SJSA1 (cell line): ENCODE measurements at places on chromosomes 1 and 21.

DNA sequence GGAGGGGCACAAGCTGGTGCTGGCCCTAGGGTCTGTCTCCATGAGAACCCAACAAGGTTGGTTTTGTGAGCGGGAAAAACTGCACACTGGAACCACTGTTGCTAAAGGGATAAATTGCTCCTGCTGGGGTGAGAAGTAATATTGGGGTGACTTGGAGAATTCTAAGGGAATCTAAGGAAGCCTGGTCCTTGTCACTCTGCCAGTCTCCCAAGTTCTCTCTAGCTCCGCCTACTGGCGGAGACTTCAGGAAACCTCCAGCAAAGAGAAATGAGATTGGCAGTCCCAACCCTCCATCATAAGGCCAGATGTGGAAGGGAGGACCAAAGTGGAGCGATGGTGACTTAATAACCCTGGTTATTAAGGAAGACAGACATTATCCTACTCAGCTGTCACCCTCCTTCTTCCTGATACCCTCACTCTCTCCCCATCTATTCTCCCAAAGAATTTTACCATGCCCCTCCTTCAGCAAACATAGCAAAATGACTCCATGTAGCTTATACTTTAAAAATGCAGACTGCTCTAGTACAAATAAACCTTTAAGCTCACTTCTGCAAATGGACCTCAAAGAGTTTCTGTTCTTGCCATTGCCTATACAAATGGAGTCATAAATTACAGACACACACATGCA is 2.7 kb downstream of the LCE1F start:
- DNase-seq: peak; percentile 30

GRCh38 chr1:173436841-173437428 is 40.2 kb upstream of the PRDX6 start:
- no peak for DNase-seq

GRCh38 chr1:117561551-117561950 is 44.3 kb upstream of the TENT5C start:
- no peak for DNase-seq

DNA sequence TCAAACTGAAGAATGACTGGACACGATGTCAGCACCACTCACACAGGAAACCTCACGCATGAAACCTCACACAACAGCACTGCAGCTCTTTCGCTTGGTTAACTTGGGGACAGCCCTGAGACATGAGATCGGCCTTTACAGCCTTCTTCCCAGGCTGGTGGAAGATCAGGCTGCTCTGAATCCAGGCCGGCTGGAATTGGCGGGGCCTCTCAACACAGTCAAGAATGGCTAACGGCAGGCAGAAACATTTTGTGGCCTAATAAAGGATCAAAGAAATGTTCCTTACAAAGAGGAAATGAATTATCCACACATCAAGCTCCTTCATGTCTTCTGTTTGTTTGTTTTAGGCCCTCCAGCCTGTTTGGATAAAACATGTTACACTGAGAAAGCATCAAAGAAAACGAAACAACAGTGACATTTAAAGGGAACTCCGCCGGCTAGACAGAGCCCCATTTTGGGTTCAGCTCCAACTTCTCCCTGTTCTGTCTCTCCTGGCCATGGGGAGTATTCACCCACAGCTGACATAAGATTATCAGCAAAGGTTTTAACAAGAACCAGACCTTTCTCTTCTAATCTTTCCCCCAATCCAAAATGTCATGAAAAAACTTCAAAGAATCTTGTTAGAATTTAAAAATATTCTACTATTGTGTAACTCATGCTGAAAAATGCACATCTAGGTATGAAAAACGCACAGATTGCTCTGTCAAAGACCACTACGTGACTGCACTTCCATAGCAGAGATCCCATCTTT is 131.2 kb downstream of the SLC45A1 start:
- peak; percentile 70 for DNase-seq

DNA sequence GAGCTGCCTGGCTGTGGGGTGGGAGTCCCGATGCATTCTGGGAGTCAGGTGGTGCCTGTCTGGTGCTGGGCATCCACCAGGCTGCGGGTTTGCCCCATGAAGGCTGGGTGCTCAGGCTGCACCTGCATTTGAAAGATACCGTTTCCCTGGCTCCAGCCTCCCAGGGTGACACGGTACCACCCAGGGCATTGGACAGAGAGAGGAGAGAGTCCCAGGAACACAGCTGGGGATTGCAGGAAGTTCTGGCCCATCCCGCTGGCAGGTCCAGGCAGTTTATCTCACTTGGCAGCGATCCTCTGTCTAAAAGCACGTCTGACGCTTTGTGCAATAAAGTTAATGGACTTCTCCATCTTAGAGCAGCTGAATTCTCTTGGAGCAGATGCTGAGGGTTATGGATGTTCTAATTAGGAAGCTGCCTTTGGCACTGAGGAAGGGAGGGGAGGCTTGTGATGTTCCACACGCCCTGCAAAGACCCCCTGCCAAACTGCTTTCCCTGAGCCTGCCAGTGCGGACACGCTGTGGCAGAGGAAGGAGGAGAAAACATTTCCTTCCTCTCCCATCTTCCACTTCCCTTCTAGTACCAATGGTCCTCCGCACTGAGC is 246.9 kb downstream of the GRIK3 start:
- DNase-seq: no peak

DNA sequence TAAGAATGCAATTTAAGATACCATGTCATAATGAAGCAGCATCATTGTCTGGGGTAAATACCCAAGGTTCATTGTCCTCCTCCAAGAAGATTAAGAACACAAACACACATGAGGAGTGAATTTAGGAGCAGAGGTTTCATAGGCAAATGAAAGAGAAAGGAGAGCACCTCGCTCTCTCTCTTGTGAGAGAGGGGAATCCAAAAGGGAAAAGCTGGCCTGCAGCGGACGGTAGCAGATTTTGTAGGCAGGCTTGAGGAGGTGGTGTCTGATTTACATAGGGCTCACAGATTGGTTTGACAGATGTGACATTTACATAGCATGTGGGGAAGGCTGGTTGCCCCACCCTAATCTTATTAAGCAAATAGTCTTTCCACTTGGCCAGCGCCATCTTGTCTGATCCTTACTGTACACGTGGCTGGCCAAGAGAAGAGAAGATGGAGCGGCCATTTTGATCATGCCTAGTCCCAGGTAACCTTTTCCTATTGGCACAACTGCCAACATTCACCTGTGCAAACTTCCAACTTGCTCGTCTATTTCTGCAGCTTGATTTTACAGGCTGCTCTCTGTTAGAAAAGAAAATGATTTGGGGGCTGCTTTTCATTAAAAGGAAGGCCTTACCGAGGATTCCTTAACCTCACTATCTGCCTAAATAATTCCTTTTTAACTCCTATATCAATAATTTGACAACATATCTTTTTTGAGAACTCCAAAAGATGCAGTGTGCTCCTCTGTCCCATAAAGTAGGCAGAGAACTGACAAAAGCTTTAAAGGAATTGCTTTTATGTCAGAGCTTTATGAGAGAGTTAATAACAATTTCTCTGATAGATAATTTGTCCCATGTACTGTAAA is 16.0 kb upstream of the LRRC7 start:
- DNase-seq: no peak

DNA sequence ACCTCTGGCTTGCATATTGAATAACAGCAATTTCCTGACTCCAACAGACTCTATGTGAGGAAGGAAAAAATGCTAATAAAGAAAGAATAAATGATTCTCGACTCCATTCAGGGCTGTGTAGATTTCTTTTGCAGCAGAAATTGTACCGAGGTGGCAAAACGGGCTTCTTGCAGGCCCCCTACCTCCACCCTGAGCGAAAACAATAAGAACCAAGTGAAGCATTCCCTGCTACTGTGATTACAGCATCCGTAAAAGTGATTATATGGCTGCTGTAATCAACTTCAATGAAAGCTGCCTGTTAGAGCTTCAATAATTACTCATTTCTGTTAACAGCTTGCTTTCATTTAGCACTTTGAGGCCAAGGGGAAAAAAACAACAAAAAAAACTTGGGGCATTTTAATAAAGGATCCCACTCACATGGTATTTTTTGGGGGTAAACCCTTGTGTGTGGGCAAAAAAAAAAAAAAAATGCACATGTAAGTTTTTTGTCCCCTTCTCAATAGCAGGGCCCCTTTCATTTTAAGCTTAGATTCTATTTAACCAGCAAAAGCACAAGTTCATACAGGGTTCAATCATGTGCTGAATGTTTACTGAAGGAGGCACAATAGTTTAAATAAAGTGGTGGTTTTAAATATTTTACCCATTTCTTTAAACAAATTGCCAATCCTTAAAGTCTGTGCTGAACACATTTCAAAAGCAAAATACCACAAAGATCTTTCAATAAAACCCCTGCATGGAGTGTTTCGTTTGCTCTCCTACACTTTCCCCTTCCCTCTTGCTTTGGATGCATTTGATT is 271.6 kb downstream of the LMO4 start:
- DNase-seq: no peak

GRCh38 chr1:219099307-219099706 is 74.4 kb upstream of the LYPLAL1 start:
- no peak for DNase-seq

- DNase-seq: no peak
Measured at GRCh38 chr1:66500301-66500700, 33.7 kb upstream of the SGIP1 start.

- DNase-seq: no peak
Measured at GRCh38 chr1:66685670-66686069, 66.6 kb upstream of the DYNLT5 start.

- DNase-seq: no peak
Measured at GRCh38 chr1:99218572-99218971, 45.7 kb upstream of the PLPPR4 start.

GRCh38 chr1:160206421-160207117 is 1.4 kb downstream of the PEA15 start:
- peak; percentile 89 for DNase-seq

GRCh38 chr1:12528021-12528852 is 89.8 kb downstream of the DHRS3 start:
- DNase-seq: peak; percentile 82

DNA sequence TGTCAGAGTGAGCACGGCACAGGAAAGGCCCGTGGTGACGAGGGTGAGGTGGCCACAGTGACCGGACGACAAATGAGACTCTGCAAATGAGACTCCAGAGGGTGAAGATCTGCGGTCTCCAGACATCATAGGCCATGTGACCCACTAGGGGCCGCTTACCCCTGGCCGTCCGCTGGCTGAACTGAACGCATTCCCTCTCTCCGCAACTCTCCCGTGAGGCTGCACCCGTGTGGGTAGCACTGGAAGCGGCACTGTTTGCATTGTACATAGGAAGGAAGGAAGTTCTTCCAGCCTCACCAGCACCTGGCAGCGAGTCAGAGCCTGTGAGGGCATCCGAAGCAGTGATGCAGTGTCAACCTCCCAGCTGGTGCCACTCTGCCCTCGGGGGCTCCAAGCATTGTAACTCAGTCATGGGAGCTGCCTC is 23.6 kb upstream of the SPSB1 start:
- DNase-seq: no peak

DNA sequence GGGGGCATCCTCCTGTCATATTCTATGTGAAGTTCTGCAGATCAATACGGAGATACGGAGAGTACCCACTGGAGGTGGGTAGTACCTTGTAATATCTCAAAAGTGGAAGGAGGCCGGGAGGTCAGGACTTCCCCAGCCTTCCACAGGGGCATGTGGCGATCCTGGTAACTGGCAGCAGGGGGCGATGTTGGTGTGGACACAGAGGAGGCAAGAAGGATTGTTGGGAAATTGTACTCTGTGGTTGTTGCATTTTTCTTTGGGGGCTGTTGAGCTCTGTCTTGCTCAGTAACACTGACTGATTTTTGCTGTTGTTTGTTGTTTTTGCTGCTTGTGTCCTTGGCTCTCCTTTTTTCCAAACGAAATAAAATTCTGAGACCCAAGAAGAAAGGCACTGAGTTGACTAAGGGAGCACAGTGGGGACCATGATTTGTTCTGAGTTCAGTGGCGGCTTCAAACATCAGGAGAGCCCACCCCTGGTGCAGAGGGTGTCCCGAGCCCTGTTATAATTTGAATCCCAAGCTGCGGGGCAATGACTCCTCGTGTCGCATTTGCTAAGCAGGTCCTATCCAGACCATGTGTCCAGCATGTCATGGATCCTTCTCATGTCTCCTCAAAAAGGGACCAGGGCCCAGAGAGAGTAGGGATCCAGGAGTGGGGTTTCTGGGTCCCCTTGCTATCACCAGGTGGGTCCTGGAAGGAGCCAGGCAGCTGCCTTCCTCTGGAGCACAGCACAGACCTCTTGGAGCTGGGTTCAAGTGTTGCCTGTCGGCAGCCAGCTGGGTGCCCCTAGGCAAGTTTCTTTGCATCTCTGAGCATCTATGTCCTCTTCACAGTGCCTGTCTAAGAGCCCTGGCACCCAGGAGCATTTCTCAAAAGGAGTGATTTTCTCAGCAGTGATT is 22.8 kb downstream of the LHX4 start:
- peak; percentile 83 for DNase-seq

DNA sequence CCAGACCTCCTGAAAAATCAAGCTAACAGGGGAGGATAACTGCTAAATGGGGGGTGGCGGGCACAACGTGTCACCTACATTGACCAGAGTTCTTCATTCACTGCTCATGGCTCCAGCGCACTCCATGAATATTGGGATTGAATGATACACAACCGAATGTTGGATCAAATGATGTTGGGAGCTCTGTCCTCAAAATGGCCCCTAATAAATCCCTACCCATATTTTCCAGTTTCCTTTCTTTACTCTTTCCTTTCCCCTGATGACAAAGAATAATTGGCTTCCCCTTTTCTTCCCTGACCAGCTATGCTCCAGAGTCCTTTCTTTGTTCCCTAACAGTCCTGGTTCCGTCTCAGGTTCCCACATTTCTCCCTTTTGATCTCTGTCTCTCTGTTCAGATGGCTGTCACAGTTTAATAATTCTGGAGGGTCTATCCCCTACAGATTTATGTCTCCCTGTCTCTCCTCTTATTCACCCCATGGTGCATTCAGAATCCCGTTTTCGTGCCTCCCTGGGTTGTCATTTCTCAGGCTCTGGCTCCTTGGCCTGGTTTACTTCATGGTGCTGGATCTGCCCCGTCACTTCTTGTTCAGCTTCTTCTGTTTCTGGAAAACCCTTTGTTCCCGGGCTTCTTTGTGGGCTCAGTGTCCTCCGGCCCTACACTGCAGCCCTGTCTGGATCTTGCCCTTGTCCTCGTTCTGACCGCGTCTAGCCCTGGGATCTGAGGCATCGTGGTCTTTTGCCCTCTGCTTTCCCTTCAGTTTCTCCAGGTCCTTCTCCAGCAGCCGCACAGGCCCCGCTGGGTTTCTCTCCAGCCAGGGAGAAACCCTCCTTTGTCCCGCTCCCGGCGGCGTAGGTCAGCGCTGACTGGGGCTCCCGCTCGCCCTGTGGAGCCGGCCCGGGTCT is 78.3 kb downstream of the NDUFS5 start:
- peak; percentile 68 for DNase-seq

DNA sequence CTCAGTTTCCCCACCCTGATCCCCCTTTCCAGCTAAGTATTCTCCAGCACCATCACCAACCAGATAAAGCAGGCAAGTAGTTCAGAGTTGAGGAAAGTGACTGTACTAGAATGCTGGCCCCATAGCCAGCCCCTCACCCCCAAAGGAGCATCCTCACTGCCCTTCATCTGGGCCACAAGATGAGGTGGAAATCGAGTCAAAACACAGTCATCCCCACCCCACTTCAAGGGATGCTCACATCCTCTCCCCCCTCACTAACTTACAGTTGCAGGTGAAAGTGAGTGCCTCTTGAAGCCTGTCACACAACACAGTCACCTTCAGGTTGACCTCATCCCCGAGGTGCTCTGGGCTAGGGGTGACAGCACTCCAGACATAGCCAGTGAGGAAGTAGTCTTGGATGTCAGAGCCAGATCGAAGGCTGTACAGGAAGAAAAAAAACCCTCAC is 30.4 kb downstream of the PIK3C2B start:
- no peak for DNase-seq

GRCh38 chr1:100462326-100463025 is 75.5 kb upstream of the GPR88 start:
- no peak for DNase-seq

- no peak for DNase-seq
Measured at GRCh38 chr21:46459356-46460112, 843 bp downstream of the DIP2A start.
